GM18507 (cell line): ENCODE measurements at places on chromosomes 7 and 10.

DNA sequence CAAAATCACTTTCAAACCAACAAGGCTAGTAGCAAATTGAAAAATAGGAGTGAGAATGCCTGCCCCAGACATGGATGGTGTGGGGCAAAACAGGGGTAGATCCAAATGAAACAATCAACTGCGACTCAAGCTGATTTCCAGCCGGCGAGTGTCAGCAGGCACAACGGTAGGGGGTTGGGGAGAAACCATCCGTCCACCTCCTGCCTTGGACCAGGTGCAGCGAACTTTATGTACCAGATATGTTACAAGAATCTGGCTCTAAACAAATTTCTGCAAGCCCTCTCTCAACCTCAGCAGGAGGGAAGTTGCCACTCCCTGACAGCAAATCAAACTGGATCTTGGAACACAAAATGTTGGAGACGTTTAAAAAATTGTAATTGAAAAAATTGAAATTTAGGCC, 45.2 kb downstream of the PYROXD2 start:
- DNase-seq, result no peak

GRCh38 chr7:22859641-22860290, 37.1 kb upstream of the TOMM7 start:
- DNase-seq, result no peak

DNA sequence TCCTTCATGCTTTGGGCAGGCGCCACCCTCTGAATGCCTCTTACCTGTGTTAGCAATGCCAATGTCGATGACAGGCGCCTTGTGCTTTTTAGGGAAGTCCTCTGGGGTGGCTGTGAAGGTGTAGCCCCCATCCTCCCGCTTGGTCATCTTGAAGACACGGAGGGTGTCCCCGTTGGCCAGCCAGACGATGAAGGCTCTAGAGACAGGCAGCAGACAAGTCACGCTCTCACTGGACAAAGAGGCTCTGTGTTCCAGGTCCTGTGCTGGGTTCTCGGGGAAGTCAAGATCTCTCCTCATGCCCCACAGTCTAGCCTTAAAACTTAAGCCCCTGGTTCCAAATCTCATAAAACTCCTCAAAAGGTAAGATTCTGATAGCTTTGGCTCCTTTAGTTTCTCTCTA, 5.1 kb downstream of the TBL2 start:
- DNase-seq, result no peak

- DNase-seq, result no peak
Measured at GRCh38 chr7:101370836-101371235, 8.2 kb downstream of the COL26A1 start.

DNA sequence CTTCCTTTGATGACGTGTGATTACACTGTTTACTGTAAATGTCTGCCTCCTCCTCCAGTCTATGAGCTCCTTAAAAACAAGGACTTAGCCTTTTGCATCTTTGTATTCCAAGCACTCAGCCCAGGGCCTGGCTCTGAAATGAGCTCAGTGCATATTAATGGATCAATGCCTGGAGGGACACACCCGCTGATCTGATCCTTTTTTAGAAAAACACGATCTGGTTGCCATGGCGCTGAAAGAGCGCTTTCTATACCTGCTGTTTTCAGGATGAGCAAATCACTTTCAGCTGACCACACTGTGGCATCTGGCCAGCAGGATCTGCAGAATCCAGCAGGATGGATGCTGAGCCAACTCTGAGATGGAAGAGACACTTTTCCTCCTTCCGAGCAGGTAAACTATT, 37.8 kb upstream of the GARS1 start:
- no peak for DNase-seq

GRCh38 chr10:110459600-110459999, 38.1 kb upstream of the DUSP5 start:
- DNase-seq, result no peak

- no peak for DNase-seq
Measured at GRCh38 chr7:81973117-81973516, 203.3 kb upstream of the HGF start.

GRCh38 chr10:99365736-99366135, 36.6 kb downstream of the CNNM1 start:
- no peak for DNase-seq

DNA sequence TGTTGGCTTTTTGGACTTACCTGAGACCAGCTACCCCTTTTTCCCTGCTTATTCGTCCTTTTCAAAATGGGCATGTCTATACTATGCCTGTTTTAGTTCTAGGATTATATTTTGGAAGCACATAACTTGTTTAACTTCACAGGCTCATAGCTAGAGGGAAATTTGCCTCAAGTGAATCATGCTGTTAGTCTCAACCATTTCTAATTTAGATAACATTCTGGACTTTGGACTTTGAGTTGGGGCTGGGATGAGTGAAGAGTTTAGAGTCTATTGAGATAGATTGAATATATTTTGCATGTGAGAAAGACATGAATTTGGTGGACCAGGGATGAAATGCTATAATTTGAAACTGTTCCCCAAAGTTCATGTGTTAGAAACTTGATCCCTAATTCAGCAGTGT, 554.6 kb upstream of the C7orf33 start:
- DNase-seq, result no peak

DNA sequence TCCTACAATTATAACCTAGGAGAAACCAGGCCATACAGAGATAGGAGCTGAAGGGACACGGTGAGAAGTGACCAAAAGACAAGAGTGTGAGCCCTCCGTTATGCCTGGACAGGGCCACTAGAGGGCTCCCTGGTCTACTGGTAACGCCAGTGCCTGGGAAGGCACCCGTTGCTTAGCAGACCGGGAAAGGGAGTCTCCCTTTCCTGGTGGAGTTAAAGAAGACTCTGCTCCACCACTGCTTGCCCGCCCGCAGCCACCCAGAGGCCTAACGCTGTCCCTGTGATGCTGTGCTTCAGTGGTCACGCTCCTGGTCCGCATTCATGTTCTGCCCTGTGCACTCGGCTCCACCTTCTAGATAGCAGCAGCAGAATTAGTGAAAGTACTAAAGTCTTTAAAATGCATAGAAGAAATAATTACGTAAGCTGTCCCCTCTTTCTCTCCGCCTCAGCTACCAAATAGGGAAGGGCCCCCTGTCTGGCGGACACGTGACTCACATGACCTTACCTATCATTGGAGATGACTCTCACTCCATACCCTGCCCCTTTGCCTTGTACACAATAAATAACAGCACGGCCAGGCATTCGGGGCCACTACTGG, 34.8 kb downstream of the GRID2IP start:
- DNase-seq, result no peak

DNA sequence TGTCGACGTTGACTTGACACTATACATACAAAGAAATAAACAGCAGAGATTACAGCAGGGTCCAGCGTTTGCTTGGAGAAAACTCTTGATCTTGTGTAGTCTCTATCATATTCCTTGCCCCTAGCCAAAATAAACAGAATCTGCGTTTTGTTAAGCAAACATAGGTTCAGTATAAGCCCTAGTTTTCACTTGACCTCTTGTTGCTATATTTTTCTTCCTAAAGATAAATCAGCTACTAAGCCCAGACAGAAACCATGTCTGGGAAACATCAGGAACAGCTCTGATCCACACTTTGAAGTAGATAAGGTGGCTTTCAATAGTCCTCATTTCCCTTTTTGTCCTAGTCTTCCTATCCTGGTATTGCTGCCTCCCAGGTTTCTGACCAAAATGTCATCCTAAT, 328.2 kb upstream of the MAGI2 start:
- DNase-seq, result no peak

DNA sequence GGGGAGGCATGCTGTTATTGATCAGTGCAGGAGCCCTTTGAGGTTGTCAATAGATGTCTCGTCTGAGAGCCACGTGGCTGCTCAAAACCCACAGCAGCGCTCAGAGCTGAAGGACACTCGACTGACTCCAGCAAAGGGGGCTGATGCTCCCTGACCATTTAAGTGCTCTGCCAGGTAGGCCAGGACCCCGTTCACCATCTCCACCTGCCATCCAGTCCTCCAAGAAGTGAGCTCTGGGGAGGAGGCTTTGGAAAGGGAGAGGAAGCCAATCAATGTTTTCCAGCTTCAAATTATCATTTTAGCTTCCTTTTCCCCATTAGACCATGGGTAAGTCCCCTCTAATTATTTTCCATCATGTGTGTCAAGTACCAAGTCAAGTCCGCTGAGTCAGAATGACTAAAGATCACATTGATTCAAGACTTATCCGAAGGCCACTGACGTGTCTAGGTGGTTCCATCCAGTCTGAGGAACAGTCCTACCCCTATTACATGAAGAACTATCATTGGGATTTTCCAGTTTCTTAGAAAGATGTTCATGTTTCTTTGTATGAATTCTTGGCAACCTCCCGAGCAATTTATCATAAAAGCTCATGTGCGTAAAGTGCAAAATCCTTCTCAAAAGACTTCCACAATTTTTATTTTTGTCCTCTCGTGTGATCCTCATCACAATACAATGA, 302.6 kb upstream of the LYZL1 start:
- DNase-seq, result no peak

GRCh38 chr10:30834651-30835050, 197.0 kb downstream of the ZNF438 start:
- no peak for DNase-seq

DNA sequence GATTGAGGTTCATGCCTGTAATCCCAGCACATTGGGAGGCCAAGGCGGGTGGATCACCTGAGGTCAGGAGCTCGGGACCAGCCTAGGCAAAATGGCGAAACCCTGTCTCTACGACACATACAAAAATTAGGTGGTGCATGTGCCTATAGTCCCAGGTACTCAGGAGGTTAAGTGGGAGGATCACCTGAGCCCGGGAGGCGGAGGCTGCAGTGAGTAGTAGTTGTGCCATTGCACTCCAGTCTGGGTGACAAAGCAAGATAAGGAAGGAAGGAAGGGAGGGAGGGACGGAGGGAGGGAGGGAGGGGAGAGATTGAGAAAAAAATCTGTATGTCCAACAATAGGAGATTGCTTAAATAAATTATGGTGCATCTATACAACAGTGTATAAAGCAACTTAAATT, 13.2 kb downstream of the TLL2 start:
- no peak for DNase-seq

DNA sequence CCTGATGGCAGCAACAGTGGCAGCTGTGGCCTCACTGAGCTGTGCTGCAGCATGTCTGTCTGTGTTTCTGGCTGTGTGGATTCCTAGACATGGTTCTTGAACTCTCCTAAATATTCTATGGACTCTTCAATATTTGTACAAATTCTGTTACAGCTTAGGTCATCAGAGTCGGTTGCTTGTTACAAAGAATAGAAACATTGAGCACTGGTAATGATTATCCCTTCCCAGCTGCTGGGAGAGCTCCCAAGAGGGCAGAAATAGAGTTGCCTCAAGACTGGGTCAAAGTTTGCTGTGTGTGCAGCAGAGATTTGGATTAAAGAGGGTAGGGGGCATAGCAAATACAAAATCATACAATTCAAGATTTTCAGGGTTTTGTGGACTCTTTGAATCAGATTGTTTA, 337.1 kb upstream of the AKR1E2 start:
- no peak for DNase-seq

- no peak for DNase-seq
Measured at GRCh38 chr10:21895932-21896331, 107.6 kb downstream of the DNAJC1 start.

GRCh38 chr10:55146032-55146431, 345.0 kb upstream of the PCDH15 start:
- DNase-seq, result no peak

GRCh38 chr7:159013825-159014289, 130.8 kb downstream of the VIPR2 start:
- no peak for DNase-seq

DNA sequence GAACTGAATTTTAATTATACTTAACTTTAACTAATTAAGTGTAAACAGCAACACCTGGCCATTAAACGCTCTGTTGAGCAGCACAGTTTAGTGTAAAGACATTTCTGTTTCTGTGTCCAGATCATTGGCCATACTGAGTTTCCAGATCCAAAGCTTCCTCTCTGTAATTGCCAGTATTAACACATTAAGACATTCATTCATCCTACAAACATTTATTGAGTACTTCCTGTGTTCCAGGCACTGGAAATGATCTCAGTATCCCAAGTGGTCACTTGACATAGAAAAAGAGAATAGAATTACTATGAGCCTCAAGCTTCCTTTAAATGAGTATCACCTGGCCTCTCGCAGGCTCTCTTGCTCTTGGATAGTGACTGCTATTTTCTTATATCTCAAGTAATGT, 618.1 kb downstream of the SORCS3 start:
- DNase-seq, result no peak

- no peak for DNase-seq
Measured at GRCh38 chr7:48664241-48664640, 260.1 kb upstream of the CDC14C start.

GRCh38 chr7:41570766-41571165, 132.1 kb downstream of the INHBA start:
- DNase-seq, result no peak

DNA sequence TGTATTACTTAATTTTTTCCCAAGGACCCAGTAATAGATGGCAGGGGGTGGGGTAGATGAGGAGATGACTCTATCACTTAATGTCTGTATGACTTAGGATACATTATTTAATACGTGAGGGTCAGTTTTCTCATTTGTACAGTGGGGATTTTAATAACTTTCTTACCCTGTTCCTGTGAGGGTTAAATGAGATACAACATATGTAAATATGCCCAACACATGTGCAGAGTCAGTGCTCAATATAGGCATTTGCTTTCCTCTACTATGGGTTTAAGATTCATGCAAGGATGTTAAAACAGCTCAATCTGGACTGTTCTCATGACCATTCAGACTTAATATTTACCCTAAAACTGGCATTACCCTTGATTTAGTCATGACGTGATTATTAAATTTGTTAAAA, 31.2 kb downstream of the ST7 start:
- DNase-seq, result no peak

GRCh38 chr10:35819011-35819410, 176.9 kb upstream of the FZD8 start:
- no peak for DNase-seq

DNA sequence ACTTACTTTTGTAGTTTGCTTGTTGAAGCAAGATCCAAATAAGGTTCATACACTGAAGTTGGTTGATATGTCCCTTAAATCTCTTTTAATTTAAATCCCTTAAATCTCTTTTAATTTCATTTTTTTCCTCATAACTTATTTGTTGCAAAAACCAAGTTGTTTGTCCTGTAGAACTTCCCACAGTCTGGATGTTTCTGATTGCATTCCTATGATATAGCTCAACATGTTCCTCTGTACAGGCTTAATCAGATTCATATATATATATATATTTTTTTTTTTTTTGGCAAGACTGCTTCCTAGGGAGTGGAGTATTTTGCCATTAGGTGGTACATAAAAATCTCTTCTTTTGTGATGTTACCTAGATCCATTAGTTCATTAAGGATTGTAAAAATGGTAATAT, 174.9 kb upstream of the MKLN1 start:
- no peak for DNase-seq

- no peak for DNase-seq
Measured at GRCh38 chr7:157495177-157495553, 158.4 kb downstream of the DNAJB6 start.

GRCh38 chr10:43221419-43222209, 45.3 kb downstream of the RASGEF1A start:
- DNase-seq, result no peak

- DNase-seq, result no peak
Measured at GRCh38 chr7:106206826-106207541, 77.8 kb downstream of the NAMPT start.

- DNase-seq, result no peak
Measured at GRCh38 chr7:46391231-46392201, 470.4 kb upstream of the IGFBP3 start.

- DNase-seq, result no peak
Measured at GRCh38 chr7:141463986-141464385, 87.2 kb upstream of the AGK start.
